ENCODE measurements at places on chromosomes 5 and 9.

DNA sequence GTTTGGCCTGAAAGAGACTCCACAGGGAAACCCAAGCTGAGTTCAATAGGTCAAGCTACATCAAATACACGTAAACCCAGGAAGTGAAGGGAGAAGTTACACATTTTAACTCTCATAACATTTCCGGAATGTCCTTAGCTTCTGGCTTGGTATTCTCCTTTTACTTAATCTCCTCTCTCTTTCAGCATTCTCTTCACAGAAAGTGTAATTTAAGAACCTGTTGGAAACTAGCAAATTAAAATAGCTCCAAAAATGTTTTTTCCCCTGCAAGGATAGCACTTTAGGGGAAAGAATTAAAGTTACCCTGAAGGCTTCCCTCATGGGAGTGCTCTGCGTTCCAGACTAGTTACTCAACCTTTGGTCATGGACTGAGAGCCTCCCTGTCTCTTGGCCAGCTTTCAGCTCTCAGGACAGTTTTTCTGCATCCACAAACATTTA, 292.7 kb upstream of the TARS1 start:
- DNase-seq = no peak

DNA sequence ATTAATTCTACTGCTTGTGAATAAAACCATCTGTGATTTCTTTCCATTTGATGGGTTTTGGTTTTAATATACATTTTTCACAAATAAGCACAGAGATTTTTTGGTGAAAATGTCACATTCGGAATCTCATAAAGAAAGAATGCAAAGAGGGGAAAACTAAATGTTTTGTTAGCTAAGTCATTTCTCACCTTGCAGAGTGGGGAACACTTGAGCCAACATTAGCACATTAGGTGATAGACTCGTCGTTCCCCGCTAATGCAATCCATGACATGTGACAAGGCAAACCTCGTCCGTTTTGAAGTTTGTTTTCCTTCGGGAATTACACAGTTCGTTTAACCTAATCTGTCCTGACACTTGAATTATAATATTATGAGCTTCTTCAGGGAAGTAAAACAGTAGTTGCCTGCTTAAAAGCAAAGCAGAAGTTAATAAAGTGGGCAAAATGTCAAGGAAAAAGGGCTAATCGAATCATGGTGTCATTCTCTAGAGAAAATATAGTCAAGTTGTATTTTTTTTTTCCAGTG, 95.8 kb upstream of the LMX1B start:
- no peak for DNase-seq

- no peak for DNase-seq
These were observed 245.8 kb upstream of the MAP3K1 start for GRCh38 chr5:56569566-56569965.

GRCh38 chr9:101325053-101325452, 59.8 kb downstream of the BAAT start:
- peak; percentile 5 for DNase-seq

DNA sequence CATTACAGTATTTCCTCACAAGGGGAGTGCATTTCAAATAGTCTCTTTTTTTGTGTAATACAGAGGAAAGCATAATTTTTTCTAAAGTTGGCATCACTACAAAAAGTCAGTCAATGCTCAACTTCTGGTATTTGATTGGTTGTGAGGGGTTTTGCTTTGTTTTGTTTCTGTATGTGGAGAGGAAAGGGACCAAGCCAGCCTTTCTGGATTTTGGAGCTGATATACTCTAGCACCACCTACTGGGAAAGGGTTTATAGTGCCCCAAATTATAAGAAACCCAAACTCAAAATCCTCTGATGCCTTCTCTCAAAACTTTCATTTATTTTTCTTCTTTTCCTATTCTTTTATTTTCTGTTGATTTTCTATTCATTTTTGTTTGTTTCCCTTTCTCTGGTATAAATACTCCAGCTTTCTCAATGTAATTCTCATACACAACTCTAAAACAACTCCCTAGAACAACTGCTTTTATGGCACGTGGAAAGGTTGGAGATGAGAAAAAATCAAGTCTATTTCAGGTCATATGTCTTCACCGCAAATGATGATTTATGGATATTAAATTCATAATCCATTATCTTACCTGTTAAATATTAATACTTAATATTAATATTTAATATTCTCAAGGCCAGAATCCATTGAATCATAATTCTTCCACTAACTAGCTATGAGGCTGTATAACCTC, 69.5 kb upstream of the ANXA1 start:
- no peak for DNase-seq

GRCh38 chr5:158264264-158264663, 405.3 kb upstream of the CLINT1 start:
- no peak for DNase-seq

- DNase-seq = no peak
These were observed 267.5 kb downstream of the EBF1 start for GRCh38 chr5:158832096-158832685.

- no peak for DNase-seq
These were observed 32.7 kb upstream of the ARAP3 start for GRCh38 chr5:141714542-141715310.

- DNase-seq = no peak
These were observed 141.9 kb downstream of the ST8SIA4 start for GRCh38 chr5:100761192-100761591.

- DNase-seq = no peak
These were observed 161.3 kb upstream of the OTULINL start for GRCh38 chr5:14420101-14420811.

DNA sequence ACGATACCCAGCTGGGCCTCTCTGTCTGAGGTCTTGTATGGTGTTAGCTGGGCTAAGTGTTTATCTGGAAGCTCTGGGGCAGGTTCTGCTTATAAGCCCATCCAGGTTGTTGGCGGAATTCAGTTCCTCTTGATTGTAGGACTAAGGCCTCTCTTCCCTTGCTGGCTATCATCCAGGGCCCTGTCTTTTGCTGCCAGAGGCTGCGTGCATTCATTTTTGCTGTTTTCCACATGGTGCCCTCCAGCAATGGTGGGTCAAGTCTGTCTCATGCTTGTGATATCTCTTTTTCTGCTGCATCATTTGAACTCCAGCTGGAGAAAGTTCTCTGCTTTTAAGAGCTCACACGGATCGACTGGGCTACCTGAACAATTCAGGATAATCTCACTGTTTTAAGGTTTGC, 105.7 kb upstream of the ZNF618 start:
- no peak for DNase-seq

DNA sequence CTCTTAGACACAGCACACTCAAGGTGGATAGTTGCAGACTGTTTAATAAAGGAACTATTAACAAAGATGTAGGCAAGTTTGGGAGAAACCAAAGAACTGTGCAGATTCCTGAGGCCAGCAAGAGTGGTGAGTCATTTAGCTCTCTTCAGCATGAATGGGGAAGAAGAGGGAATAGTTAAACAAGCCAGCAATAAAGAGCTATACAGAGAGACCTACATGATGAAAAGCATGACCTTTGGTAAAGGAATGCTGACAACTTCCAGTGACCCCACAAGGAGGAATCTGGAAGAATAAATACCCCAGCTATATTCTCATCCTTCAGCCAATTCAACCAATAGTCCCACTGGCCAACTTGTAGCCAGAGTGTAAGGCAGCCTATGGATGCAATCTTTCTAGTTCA, 706.0 kb upstream of the GRAMD2B start:
- no peak for DNase-seq

DNA sequence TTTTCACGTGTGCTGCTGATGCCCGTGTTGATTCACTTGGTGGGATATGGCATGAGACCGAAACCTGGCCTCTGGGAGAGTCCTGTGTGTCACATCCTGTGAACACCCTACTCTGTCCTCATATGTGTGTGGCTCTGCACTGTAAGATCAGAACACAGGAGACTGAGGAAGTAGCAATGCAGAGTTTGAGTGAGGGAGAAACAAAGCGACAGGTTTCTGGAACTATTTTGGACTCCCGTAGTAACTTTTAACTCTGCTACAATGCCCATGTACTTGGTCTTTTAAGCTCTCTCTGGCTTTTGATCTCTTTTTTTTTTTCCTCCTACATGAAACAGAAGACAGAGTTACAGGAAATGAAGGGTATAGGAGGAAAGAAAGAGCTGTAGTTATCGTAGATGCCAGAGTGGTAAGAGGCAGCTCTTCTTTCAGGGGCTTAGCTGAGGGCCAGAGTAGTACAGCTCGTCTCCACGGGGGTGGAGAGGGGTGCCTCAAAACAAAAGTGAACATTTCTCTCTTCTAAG, 26.6 kb downstream of the GRAMD2B start:
- no peak for DNase-seq

GRCh38 chr5:97088774-97089148, 53.6 kb downstream of the LIX1 start:
- DNase-seq = no peak

DNA sequence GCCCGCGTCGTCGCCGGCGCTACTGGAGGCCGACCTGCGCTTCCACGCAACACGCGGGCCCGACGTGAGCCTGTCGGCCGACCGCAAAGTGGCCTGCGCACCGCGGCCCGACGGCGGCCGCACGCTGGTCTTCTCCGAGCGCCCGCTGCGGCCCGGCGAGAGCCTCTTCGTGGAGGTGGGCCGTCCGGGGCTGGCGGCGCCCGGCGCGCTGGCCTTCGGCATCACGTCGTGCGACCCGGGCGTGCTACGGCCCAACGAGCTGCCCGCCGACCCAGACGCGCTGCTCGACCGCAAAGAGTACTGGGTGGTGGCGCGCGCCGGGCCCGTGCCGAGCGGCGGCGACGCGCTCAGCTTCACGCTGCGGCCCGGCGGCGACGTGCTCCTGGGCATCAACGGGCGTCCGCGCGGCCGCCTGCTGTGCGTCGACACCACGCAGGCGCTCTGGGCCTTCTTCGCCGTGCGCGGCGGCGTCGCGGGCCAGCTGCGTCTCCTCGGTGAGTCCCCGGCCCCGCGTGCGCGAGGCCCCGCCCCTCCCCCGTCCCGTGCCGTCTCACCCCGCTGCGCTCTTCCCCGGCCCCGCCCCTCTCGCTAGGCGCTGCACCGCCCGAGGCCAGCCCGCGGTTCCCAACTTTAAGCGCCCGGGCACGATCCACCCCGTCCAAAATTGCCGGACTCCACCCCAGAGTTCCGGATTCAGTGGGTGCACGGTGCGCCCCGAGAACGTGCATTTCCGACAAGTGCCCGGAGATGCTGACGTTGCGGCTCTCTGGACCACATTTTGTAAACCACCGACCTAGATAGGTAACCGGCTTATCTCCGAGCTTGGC, 42.8 kb downstream of the NEURL1B start:
- DNase-seq = no peak

Data from NCI-H345 (cell line).